ENCODE measurements at places on chromosomes 6 and 20. TPM values are rescaled to one million over a fixed set of nuclear protein-coding genes. Genes with fewer than 3 reads are reported as not detected.

The XRN2 gene
- total RNA-seq = 66.4 TPM

The TSHZ2 gene
- total RNA-seq = 83.5 TPM

The LSM14B gene
- 14.2 TPM for total RNA-seq

The LRRC1 gene
- total RNA-seq = 13.0 TPM

The TSBP1 gene
- not detected for total RNA-seq

The DUSP15 gene
- 3.7 TPM for total RNA-seq

The LAMA5 gene
- total RNA-seq = 47.4 TPM

The PRRT1 gene
- 0.32 TPM for total RNA-seq

The LST1 gene
- 20.5 TPM for total RNA-seq

The RIPOR2 gene
- total RNA-seq = 75.0 TPM

The LIN28B gene
- not detected for total RNA-seq

The CCDC170 gene
- total RNA-seq = 2.6 TPM

The RAB44 gene
- total RNA-seq = 2.4 TPM

- DNase-seq = no peak
These were observed 50.5 kb upstream of the LRRC1 start for GRCh38 chr6:53744321-53744720.

- no peak for DNase-seq
These were observed 76.4 kb downstream of the SSR1 start for GRCh38 chr6:7236306-7237209.

- DNase-seq = no peak
These were observed 292.0 kb upstream of the JARID2 start for GRCh38 chr6:14953836-14954235.

- DNase-seq = no peak
These were observed 3.9 kb downstream of the SLC29A1 start for GRCh38 chr6:44227148-44227793.

DNA sequence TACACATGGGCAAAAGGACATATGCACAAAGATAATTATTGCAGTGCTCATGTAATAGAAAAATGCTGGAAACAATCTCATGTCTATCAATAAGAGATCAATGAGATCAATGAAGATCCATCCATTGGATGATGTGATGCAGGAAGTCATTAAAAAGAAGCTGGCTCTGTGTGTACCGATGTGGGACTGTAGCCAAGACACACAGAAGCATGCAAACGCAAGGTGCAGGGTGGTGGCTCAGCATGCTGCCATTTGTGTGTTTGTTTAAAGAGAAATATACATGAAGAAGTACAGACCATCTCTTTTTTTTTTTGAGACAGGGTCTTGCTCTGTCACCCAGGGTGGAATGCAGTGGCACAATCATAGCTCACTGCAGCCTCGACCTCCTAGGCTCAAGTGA lies 33.1 kb upstream of the KCNB1 start:
- no peak for DNase-seq

GRCh38 chr20:64108731-64109681 lies 1.6 kb upstream of the NPBWR2 start:
- peak; percentile 13 for DNase-seq

DNA sequence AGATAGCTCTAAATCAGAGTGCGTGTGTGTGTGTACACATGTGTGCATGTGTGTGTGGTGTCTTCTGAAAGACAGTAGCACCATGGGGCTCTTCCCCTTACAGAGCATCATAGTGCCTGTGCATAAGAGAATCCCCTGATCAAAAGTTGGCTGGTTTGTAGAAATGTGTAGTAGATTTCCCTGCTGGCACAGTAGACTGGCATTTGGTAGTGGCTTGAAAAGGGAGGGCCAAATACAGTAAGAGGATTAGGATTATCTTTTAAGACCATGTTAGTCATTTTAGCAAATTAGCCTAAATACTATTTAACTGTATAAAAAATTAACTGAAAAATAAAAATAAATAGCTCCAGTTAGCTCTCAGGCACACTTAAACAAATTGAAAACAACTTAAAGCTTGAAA lies 112.6 kb downstream of the B3GAT2 start:
- no peak for DNase-seq

DNA sequence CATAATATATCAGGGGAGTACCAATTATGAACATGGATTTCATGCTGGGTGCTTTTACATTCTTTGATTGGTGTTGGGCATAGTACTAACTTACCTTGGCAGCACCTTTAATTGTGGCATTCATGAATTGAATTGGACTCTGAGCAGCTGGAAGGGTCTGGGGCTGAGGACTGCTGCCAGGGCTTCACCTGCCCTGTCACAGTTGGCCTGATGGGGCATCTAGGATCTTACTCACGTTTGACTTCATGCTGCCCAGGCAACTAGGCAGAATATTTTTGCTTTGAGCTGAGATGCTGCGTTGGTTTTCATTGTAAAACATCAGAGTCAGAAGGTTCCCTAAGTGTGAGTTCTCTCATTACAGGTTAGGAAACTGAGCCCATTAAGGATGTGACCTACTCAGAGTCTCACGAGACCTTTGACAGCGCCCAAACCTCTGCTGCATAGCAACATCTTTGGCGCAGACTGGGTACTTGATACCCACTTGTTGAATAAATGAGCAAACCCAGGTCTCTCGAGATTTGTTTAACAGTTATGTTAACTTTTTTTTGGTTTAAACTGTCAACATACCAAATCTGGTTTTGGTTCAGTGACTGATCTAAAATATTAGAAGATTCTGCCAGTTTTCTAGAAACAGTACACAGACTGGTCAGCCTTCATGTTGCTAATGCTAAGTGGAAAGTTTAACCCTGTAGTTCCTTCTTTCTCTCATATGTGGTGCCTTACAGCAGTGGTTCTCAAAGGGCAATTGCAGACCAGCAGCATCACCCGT lies 104.9 kb downstream of the TCP11 start:
- no peak for DNase-seq

DNA sequence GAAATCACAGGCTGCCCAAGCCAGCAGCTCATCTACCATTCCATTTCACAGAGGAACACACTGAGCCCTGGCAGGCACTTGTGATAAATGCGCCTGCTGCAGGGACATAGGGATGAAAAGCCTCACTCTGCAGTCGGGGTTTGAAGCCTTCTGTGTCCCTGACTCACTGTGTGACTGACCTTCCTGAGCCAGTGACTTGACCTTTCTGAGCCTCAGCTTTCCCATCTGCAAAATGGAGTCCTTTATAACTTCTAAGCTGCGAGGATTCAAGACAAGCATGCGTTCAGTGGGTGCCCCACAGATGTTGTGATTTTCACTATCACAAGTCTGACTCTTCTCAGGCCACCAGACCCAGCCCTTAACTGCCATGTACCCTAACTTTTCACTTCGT lies 5.5 kb downstream of the TGM2 start:
- DNase-seq = no peak

DNA sequence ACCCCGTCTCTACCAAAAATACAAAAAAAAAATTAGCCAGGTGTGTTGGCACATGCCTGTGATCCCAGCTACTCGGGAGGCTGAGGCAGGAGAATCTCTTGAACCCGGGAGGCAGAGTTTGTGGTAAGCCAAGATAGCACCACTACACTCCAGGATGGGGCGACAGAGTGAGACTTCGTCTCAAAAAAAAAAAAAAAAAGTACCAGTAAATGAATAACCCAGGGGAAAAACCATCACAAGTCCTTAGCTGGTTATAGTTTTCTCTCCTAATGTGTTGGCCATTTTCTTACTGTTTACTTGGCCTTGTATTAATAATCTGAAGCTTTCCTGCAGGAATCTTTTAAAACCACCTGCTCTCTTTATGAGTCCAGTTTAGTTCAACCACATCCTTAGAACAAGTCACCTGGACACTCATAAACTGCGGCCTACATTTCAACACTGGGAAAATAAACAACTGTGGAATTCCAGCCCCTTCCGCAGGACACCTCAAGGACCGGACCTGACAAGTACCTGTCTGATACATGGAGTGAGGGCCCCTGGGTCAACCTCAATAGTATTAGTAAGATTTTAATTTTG lies 102.6 kb downstream of the ATP9A start:
- no peak for DNase-seq

DNA sequence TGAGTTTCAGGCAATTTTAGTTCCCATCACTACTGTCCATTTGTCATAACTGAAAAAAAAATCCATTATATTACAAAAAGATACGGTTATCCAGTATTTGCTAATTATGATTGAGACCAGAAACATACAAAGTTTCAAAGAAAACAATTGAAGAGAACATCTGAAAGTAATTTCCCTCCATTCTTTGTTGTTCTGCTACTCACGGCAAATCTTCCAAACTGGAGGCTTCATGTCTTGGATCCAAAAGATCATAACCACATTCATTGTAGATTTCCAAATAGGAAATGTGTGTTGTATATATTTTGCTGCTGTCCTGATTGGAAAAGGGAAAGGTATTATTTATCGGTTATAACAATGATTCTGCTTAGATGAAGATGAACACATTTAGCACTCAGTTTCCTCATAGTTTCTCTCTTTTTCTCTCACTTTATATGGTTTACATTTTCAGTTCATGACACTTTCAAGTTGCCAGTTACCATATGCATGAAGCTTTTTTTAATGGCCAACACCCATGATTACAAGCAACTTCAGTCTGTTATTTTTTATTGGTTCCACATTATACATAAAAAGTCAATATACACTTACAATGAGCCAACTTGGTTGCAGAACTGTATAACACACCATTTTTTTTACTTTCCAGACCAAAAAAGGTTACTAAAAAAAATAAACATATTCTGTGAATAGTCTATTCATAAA lies 90.4 kb downstream of the KIF6 start:
- DNase-seq = no peak

- DNase-seq = no peak
These were observed 190.2 kb downstream of the COL9A1 start for GRCh38 chr6:70112716-70113115.

GRCh38 chr6:66496659-66497058 lies 789.6 kb upstream of the EYS start:
- DNase-seq = no peak

DNA sequence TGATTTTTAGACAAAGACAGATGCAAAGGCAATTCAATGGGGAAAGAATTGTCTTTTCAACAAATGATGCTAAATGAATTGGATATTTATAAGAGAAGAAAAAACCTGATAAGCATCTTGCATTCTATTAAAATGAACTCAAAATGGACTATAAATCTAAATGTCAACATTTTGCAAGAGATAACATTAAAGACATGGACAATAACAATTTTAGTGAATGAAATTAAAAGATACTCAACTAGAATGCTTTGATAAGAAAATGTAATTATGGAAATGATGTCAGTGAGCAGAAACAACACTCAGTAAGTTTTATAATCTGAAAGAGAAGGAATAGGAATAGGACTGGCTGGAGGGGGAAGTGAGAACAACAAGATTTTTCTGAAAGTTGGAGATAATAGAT lies 421.7 kb downstream of the C6orf118 start:
- no peak for DNase-seq

DNA sequence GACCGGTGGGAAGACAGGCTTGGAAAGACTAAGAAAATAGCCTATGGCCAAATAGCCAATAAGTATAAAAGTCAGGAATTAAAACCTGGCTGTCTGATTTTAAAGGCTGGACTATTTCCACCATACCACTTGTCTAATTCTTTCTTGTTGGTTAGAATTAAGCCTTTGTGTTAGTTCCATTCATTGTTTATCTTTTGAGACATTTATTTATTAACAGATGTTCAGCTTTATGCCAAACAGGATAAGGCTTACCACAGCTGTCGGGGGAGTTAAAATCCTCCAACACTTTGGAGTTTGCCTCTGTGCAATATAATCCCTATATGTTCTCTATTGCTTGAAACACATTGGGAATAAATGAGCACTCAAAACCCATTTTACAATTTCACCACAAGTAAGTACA lies 208.3 kb downstream of the TMEM200A start:
- no peak for DNase-seq

DNA sequence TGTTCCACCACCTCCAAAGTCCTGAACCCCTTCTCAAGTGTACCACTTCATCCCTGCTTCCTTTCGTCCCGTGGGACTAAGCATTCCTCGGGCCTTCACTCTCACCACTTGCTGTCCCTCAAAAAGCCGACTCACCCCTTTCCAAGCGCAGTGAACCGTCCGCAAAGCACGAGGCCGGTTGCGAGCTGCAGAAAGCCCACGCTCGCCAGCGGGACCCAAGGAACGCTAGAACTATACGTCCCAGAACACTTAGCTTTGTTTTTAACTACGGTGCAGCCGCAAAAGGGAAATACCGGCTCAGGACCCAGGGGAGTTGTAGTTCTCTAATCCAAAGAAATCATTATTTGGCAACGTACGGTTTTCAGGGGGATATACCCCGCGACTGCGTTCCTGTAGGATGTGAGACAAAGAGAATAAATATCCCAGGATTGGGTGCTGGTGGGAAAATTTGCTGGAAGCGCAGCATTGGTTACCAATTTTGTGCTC lies 416 bp upstream of the POLR1H start:
- no peak for DNase-seq

- DNase-seq = no peak
These were observed 2.5 kb downstream of the COX4I2 start for GRCh38 chr20:31640259-31640658.

- no peak for DNase-seq
These were observed 220.8 kb upstream of the HEY2 start for GRCh38 chr6:125528621-125529041.

GRCh38 chr6:15365273-15365687 lies 119.4 kb downstream of the JARID2 start:
- DNase-seq = peak; percentile 39
